Cortex of kidney (tissue), 1 donor: ENCODE measurements at places on chromosomes 11 and 22.

- DNase-seq: no peak
These were observed 730.5 kb upstream of the CCDC179 start for GRCh38 chr11:23590596-23591308.

- no peak for DNase-seq
These were observed 6.8 kb downstream of the TBC1D22A start for GRCh38 chr22:46769191-46769675.

- DNase-seq: no peak
These were observed 19.4 kb downstream of the APLP2 start for GRCh38 chr11:130088919-130089673.

- no peak for DNase-seq
These were observed 1261.4 kb upstream of the TENM4 start for GRCh38 chr11:80702264-80702663.

GRCh38 chr11:10041748-10042446 is 252.1 kb downstream of the SBF2 start:
- no peak for DNase-seq

GRCh38 chr11:127902382-127902781 is 685.0 kb downstream of the ETS1 start:
- no peak for DNase-seq

GRCh38 chr22:29199702-29200400 is 5.8 kb upstream of the EMID1 start:
- DNase-seq: no peak

- DNase-seq: no peak
These were observed 223.2 kb downstream of the BLID start for GRCh38 chr11:121892863-121893262.

DNA sequence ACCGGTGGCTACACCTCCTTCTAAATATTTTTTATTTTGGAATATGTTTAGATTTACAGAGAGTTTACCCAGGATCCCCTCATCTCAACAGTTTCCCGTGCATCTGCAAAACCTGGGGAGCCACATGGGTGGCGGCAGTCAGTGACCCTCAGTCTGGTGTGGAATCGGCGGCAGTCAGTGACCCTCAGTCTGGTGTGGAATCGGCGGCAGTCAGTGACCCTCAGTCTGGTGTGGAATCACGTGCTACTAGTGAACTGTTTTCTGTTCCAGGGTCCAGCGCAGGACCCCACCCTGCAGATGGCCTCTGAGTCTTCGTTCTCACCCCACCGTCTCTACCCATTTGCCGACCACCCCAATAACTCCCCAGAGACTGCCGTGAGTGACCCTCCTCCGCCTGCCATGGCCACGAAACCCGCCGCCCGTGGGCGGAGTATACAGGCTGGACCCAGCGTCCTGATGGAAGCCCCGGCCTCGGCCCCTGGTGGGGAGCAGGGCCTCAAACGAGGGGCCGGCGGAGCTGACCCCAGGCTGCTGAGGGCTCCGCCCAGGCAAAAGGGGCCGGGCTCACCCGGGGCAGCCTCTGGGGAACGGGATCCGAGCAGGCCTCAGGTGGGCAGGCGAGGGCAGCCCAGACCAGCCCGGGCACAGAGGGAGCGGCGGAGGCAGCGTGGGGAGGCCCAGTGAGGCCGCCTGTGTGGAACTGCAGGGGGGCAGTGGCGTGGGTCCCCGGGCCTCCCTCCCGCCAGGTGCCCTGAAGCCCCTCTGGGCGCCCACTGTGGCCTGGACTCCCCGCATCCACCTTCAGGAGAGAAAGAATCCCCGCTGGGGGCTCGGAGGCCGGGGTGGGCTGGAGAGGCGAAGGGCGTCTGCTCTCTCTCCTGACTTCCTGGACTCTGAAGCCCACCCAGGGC is 2.5 kb downstream of the IL17REL start:
- DNase-seq: no peak

- DNase-seq: no peak
These were observed 73.7 kb upstream of the AMOTL1 start for GRCh38 chr11:94694309-94695060.

DNA sequence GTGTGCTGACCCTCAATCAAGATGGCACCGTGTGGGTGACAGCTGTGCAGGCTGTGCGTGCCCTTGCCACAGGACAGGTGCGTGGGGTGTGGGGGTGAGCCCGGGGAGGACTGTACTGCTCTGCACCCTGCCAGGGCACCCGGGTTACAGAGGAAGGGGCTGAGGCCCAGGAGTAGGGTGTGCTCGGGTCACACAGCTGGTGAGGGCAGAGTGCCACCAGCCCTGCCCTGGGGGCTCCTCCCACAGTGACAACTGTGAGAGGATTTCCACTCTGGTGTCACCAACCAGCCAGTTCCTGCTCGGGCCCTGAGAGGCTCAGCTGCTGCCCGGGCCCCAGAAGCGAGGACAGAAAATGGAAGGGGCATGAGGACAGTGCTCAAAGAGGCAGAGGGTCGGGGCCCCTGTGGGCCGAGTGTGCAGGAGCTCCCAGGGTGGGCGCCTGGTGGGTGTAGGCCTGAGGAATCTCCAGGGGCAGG is 20.5 kb downstream of the TRMU start:
- no peak for DNase-seq

DNA sequence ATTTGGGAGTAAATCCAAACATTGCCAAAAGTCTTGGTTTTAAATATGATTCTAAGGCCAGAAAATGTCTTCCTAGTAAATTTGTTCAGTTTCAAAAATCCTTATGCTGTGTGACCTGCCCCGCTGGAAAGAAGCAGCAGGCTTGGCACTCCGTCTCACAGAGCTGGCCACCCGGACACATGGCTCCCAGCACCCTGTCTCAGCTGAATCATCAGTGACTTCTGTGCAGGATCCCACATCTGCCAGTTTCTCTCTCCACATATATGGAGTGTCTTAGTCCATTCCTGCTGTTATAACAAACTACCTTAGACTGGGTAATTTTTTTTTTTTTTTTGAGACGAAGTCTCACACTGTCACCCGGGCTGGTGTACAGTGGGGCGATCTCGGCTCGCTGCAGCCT is 356.7 kb downstream of the TBC1D22A start:
- DNase-seq: no peak

DNA sequence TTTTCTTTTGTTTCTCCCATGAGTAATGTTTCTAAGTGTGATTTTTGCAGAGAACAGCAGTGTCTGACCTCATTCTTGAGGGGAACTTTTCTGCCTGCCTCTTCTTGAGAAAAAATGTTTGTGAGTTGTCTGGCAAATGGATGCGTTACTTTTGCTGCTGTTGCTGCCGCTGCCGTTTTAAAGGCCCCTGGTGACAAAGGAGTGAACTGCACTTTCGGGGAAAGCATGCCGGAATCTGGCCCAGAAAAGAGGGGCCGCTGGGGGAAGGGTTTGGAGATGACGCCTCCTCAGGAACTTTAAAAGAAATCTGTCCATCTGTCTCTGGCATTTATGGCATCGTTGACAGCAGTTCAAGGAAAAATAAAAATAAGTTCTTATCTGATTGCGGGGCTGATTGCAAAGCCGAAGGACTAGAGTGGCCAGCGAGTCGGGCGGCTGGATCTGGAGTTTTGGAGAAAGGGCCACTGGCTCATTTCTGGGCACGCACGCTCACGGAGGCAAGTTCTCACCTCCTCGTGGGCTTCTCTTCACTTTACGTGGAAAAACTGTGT is 16.5 kb downstream of the ZBTB16 start:
- DNase-seq: no peak

GRCh38 chr11:119493712-119494111 is 70.7 kb upstream of the THY1 start:
- DNase-seq: no peak

GRCh38 chr11:106464728-106465127 is 387.3 kb downstream of the AASDHPPT start:
- no peak for DNase-seq
